ENCODE measurements at places on chromosomes 13 and 19.

DNA sequence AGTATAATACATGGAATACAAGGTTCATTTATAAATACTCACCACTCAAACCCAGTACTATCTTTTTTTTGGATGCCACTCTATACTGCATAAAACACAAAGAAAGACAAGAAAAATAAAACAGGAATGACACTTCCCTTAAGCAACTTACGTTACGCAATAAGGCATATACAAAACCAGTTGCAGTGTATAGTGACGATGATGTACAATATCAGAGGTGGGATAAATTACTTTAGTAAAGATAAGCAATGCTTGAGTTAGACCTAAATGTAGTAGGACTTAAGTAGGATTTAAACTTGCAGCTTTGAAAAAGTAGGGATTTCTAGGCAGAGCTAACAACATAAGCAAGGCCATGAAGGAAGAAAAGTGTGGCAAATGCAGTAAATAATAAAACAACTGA, 374.9 kb downstream of the SPRY2 start:
- no peak for DNase-seq

DNA sequence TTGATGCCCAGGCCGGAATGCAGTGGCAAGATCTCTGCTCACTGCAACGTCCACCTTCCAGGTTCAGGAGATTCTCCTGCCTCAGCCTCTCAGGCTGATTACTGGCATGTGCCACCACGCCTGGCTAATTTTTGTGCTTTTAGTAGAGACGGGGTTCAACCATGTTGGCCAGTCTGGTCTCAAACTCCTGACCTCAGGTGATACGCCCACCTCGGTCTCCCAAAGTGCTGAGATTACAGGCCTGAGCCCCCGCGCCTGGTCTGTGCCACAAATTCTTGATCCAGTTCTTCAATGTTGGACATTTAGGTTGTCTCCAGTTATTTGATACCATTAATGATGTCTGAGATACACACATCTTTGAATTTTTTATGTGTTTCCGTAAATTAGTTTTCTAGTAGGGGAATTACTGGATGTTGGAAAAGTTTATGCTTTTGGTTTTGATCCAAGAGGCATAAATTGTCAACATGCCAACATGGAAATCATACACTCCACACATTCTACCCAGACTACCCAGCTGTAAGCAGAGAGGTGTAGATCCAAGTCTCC, 525 bp upstream of the COG3 start:
- no peak for DNase-seq

GRCh38 chr13:50224534-50224933, 209.3 kb downstream of the KCNRG start:
- no peak for DNase-seq

DNA sequence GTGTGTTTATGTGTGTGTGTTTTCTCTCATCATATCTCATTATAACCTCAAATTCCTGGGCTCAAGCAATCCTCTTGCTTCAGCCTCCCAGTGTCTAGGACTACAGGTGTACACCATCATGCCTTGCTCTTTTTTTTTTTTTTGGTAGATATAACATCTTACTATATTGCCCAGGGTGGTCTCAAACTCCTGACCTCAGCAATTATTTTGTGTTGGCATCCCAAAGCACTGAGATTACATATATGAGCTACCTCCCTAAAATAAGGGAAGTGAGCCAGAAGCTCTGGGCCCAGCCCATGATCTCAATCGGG, 448 bp upstream of the ZNF543 start:
- no peak for DNase-seq

DNA sequence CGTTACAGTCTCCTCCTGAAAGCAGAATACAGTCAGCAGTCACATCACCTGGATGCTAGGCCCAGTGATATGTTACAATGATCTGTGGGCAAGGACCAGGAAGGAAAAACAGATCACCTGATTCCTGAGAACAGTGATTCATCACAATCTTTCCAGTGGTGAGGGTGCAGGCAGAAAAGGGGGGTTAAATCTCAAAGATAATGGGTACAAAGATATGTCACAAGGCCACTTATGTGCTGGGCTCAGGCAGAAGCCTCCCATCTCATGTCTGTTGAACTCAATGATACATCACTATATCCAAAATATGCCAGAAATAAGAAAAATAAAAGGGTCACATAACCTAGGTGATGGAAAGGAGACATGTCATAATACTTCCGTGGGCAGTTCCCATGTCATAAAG, 10.8 kb upstream of the ZNF91 start:
- DNase-seq = no peak

DNA sequence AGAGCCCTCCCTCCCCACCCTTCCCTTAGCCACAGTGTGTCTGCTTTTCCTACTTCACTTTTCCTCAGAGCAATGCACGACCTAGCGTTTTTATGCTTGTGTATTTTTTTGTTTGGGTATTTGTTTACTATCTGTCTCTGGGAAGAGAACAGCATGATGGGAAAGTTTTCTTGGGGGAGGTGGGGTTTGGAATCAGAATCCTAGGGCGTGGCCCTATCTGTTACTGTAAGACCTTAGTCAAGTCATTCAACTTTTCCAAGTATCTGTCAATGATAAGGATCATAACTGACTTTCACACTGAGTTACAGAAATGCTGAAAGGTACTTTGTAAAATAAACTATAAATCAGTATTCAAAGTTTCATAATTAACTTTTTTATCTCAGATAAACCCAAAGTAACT, 146.3 kb upstream of the WASF3 start:
- DNase-seq = peak; percentile 0

DNA sequence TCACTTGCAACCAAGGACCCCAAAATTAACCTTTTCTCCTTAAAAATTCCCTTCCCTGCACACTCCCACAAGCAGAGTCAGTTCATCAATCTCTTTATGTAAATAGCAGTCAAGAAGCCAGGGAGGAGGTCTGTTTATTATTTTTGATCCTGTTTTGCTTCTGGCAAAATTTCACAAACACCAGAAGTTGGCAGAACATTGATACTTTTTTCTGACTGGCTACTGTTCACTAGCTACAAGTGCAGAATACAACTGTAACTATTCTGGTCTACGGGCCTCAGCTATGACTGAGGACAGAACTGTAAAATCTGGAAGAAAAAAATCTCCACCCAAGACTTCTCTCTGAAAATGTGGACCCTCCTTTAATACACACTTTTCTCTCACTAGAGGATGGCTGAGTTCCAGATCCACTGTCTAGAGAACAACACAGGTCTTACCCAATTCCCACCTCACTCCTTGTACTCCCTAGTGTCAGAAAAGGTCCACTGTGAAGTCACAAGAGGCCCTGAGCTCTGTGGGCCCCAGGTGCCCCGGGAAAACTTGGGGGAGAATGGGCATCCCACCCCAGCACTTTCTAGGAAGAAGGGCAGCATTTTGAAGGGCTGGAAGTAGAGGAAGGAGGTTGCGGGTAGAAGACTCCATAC, 14.5 kb downstream of the STARD13 start:
- DNase-seq = no peak

- DNase-seq = peak; percentile 69
Measured at GRCh38 chr19:16106121-16106520, 5.6 kb upstream of the RAB8A start.

- DNase-seq = no peak
Measured at GRCh38 chr19:10113964-10114650, 2.6 kb downstream of the P2RY11 start.

GRCh38 chr13:84297251-84297650, 415.0 kb upstream of the SLITRK1 start:
- no peak for DNase-seq

DNA sequence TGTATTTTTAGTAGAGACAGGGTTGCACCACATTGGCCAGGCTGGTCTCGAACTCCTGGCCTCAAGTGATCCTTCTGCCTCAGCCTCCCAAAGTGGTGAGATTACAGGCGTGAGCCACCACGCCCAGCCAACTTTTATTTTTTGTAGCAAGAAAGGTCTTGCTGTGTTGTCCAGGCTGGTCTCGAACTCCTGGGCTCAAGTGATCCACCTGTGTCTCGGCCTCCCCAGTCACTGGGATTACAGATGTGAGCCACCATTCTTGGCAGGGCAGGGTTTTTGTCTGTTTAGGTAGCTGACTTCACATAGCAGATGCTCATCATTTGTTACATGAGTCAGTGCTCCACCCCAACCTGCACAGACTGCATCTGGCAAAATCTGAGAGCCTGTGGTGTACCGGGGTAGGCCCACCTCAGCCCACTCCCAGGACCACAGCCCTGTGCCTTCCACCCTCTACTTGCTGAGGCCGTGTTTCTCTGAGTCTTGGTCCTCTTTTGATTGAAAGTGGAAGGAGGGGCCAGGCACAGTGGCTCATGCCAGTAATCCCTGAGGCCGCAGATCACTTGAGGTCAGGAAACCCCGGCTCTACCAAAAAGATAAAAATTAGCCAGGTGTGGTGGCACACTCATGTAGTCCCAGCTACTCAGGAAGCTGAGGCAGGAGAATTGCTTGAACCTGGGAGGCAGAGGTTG, 4.2 kb upstream of the TNPO2 start:
- no peak for DNase-seq

- DNase-seq = no peak
Measured at GRCh38 chr19:27776524-27776923, 1436.4 kb downstream of the UQCRFS1 start.

GRCh38 chr13:45629940-45630339, 14.4 kb upstream of the ERICH6B start:
- DNase-seq = no peak

DNA sequence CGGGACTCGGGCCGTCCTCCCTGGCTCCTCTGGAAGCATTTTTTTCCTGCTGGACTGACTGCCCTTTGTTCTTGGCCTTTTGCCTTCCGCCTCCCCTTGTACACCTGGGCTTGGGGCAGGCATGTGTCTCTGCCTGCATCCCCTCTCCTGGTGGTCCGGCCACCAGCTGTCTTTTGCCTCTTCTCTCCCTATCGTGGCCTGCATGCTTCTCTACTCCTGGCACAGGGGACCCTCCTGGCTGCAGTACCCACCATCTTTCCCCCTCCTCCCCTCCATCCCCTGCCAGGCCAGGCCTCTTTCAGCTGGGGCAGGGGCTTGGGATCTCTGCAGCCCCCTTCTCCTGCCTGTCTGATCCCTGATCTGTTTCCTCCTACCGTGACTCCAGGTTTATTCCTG, 12.1 kb downstream of the WTIP start:
- no peak for DNase-seq

DNA sequence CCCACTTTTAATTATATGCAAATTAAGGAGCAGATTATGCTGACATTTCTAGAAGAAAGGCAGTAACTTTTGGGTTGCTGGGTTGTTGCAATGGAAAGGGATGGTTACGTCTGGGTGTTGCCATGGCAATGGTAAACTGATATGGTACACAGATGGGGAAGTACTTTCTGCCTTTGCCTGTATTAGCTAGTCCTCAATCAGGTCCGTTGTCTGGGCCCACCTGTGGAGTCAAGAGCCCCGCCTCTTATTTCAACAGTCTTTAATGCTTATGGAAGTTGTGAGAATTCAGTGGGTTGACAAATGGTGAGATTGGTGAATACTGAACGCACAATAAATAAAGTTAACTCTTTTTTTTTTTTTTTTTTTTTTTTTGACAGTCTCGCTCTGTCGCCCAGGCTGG, 30.6 kb upstream of the DPP9 start:
- peak; percentile 71 for DNase-seq

DNA sequence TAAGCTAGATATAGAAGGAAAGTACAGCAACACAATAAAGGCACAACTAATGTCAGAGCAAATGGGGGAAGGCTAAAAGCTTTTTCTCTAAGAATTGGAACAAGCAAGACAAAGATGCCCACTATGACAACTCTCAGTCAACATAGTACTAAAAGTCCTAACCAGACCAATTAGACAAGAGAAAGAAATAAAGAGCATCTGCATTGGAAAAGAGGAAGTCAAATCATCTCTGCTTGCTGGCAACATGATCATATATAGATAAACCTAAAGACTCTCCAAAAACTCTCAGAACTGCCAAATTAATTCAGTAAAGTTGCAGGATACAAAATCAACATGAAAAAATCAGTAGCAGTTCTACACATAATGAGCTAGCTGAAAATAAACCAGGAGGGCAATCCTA, 542.0 kb downstream of the DIAPH3 start:
- DNase-seq = peak; percentile 60

GRCh38 chr19:35931874-35932202, 4.3 kb upstream of the LRFN3 start:
- DNase-seq = no peak

All from OCI-M1 (cell line).